ENCODE measurements at places on chromosomes 2 and 18.

DNA sequence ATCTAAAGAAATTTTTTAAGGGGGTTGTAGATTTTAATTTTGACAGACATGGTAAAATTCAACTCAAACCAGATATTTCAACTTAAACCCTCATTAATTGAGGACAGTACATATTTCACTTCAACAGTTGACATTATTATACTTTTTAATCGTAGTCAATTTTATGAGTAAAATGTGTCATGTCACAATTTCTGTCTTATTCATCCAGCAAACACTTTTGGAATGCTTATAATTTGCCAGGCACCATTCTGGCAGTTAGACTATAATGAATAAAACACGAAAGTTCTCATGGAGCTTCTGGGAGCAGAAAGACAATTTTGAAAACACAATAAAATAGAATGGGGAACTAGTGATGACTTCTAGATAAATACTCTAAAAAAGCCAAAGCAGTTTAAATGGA lies 1094.8 kb downstream of the SUCLG1 start:
- DNase-seq: no peak

- DNase-seq: no peak
These were observed 26.8 kb downstream of the MAPK4 start for GRCh38 chr18:50586710-50587109.

DNA sequence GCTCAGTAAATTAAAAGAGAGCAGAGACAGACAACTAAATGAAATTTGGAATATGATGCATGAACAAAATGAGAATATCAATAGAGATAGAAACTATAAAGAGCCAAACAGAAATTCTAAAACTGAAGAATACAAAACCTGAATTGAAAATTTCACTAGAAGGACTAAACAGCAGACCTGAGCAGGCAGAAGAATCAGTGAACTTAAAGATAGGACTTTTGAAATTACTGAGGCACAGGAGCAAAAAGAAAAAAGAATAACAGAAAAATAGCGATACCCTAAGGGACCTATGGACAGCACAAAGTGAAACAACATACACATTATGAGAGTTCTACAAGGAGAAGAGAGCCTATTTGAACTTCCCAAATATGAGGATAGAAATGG lies 41.6 kb downstream of the UNC50 start:
- DNase-seq: no peak

- no peak for DNase-seq
These were observed 85.5 kb downstream of the SMAD2 start for GRCh38 chr18:47844828-47845498.

DNA sequence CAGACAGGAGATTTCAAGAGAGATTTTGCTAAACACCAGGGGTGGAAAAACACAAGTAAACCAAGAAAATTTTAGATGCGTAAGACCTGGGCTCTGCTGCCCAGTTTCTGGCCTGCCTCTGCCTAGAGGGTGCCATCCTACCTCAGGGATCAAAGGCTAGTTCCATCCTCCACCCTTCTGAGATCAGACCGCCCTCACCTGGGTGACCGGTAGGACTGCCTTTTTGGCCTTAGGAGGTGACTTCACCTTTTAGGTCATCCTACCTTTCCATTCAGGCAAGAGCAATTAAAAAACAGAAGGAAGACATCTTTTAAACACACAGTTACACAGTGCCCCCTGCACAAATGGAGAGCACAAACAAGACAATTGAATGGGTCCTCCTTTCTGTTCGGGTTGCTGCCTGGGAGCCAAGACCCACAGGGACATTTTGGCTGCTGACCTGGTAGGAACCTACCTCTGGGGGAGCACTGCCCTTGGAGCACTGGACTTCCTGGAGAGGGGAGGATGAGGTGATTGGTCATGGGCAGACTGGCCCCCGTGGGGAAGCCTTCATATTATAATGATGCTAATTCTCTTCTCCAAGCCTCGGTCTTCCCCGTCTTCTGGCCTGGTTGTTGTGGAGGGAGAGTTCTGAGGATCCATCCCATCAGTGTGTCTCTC lies 3.1 kb downstream of the PSD4 start:
- no peak for DNase-seq

DNA sequence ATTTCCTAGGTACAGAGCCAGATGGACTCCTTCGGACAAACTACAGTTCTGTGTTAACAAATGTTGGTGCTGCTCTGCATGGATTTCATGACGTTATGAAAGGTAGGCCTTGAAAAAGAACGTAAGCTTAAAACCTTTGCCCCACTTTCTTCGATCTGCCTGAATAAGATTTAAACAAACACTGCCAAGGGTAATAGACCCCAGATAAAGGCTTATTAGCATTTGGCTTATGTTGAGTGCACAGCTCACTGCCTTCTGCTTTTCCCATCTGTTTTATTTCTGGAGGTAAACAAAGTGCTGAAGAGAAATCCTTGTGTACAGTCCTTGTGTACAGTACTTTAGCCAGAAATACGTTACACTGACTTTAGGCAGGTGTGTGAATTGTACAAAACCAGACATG lies 50.0 kb upstream of the STON1 start:
- no peak for DNase-seq

DNA sequence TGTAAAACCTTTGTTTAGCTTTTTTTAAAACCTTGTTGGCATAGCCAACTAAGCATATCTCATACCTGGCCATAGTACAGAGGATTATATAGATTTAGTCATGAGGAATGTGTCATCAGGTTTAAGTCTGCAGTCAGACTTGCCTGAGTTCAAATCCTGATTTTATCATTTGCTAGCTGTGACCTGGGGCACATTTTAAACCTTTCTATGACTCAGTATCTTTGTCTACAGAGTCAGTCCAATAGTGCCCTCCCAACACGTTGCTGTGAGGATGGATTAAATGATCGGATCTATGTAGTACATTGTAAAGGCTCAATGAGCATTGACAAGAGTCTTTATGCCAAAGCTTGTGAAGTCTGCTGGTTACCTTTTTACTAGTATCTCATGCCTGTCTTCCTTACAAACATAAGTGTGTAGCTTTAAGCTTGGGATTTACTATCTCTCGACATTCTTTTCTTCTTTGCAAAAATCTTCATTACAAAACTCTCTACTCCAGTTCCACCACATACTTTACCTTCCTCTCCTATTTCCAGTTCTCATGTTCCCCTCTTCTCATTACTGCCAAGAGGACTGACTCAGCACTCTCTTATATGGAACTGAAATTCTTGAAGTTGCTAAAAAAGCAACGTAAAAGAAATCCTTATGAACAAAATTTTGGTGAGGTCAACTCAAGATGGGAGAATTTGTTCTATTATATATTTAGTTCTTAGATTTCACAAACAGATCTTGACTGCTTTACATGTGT lies 68.1 kb upstream of the RBMS1 start:
- DNase-seq: no peak

- no peak for DNase-seq
These were observed 89.9 kb upstream of the RANBP2 start for GRCh38 chr2:108629417-108629816.

GRCh38 chr18:31648966-31649429 lies 35.4 kb downstream of the B4GALT6 start:
- no peak for DNase-seq

All from left hindlimb (tissue), 1 donor.